ENCODE measurements at places on chromosomes 11 and 22. TPM values are rescaled to one million over a fixed set of nuclear protein-coding genes. Genes with fewer than 3 reads are reported as not detected.

Gene NXPE2
- total RNA-seq: 0.12 TPM

Gene SCGB1A1
- not detected for total RNA-seq

Gene TPH1
- 0.06 TPM for total RNA-seq

Gene PISD
- total RNA-seq: 16.3 TPM

Gene IRAG1
- total RNA-seq: 4.1 TPM

Gene CEP126
- total RNA-seq: 0.56 TPM

Gene CSTF3
- 14.4 TPM for total RNA-seq

Gene C11orf65
- 0.19 TPM for total RNA-seq

Gene NPAT
- total RNA-seq: 6.3 TPM

Gene GRM5
- not detected for total RNA-seq

Gene OR51B2
- total RNA-seq: not detected

Gene MRGPRX4
- total RNA-seq: not detected

Gene SCUBE2
- 1.8 TPM for total RNA-seq

Gene ZNRD2
- 36.2 TPM for total RNA-seq

Gene CARD18
- total RNA-seq: not detected

Gene HEPN1
- total RNA-seq: not detected

Gene VPS26B
- 21.8 TPM for total RNA-seq

Gene GAB4
- total RNA-seq: not detected

Gene MFRP
- not detected for total RNA-seq

Gene FKBP2
- 19.5 TPM for total RNA-seq

Gene SLN
- total RNA-seq: 5,721 TPM

Gene DAGLA
- 1.9 TPM for total RNA-seq

Gene PATE4
- total RNA-seq: not detected

Gene TEX54
- total RNA-seq: not detected

Gene PIH1D2
- 1.1 TPM for total RNA-seq

Gene APOBEC3B
- total RNA-seq: not detected

Gene FOLH1
- total RNA-seq: not detected

Gene CCS
- 10.5 TPM for total RNA-seq

Gene PLXNB2
- total RNA-seq: 16.3 TPM

Gene SOX6
- total RNA-seq: 47.6 TPM

Gene SLC29A2
- total RNA-seq: 56.8 TPM

Gene SGSM1
- total RNA-seq: 0.98 TPM

Gene SLC37A2
- total RNA-seq: 1.7 TPM

Gene TBCEL
- total RNA-seq: 8.0 TPM

Gene OVCH2
- total RNA-seq: not detected

Gene CCDC116
- 0.13 TPM for total RNA-seq

Gene C1QTNF5
- total RNA-seq: 5.3 TPM

Gene ST14
- total RNA-seq: 0.59 TPM

Gene SLC16A8
- not detected for total RNA-seq

Gene ADORA2A
- 0.97 TPM for total RNA-seq

Gene LRRC10B
- 0.64 TPM for total RNA-seq

Gene TMEM126A
- 32.4 TPM for total RNA-seq

Gene SEC14L6
- total RNA-seq: not detected

Gene ACTN3
- total RNA-seq: 2.9 TPM

Gene CARD16
- 2.5 TPM for total RNA-seq

Gene SCN2B
- total RNA-seq: 0.40 TPM

Gene RCOR2
- total RNA-seq: 0.66 TPM

Gene ANKK1
- total RNA-seq: 0.29 TPM

Gene TMEM45B
- total RNA-seq: not detected

Gene FIBIN
- 4.3 TPM for total RNA-seq

Gene GVQW3
- total RNA-seq: 0.62 TPM

All from psoas muscle (tissue), 8 donors.